ENCODE measurements at places on chromosomes 16 and 17. TPM values are rescaled to one million over a fixed set of nuclear protein-coding genes. Genes with fewer than 3 reads are reported as not detected.
A peak's percentile ranks its signal among the peaks of the same experiment; 100 is the strongest.

The ZFP1 gene
- 17.3 TPM for total RNA-seq

- no peak for DNase-seq
- H3K27me3 ChIP-seq, result no peaks in the 10 kb centered on the region
- H3K27ac ChIP-seq, result peak overlapping the region; percentile 44
- H3K4me1 ChIP-seq, result peaks cover 9% of the 10 kb centered on the region
- H3K4me3 ChIP-seq, result no peak overlapping the region
These were observed 58.7 kb downstream of the SOCS3 start for GRCh38 chr17:78300962-78301820.

DNA sequence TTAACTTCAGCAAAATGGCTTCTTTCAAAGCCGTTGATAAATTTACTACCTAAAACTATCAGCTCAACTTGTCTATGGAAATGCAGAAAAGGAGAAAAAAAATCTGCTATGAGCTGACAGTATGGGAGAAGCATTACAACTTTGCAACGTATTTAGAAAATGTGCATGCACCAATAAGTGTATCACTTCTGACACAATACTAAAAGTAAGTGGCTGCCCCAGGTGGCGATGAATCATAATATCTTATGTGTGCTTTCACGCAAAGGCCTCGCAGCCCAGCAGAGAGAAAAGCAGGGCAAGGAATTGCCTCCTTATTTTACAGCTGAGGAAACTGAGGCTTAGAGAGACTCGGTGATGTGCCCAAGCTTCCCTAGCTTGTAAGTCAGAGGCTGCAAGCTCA is 101.8 kb downstream of the SALL1 start:
- no peaks in the 10 kb centered on the region for H3K36me3 ChIP-seq
- DNase-seq, result no peak
- H3K4me1 ChIP-seq, result no peaks in the 10 kb centered on the region
- H3K4me3 ChIP-seq, result no peak overlapping the region

DNA sequence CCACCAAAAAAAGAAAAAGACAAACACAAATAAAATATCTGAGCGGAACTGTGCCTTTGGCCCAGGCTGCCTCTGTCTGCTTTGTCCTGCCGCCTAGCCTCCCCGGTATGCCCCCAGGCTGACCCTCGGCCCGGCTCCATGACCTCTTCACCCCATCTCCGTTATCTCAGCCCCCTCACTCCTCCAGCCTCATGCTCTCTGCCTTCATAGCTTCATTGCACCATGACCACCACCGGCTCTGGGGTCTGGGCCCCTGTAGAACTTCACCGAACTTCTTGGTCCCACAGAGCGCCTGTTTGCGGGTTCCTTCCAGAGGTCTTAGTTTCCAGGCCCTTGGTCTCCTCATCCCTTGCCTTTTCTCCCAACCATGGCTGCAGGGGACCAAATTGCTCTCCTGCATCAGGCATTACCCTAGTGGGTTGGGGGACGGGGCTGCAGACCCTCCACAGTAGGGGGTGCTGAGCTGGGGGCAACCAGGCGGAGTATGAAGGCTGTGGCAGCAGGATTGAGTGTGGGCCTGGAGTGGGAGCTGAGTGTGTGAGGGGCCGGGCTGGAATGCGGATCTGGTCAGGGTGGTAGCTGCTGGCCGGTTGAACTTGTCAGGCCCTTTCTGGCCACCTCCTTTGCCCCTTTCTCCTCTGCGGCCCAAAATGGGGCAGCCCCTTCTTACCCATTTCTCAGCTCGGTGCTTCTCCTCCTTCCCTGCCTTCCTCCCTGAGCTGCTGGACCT is 6.9 kb downstream of the HIRIP3 start:
- no peak for DNase-seq
- H3K4me1 ChIP-seq, result no peaks in the 10 kb centered on the region
- H3K27me3 ChIP-seq, result no peaks in the 10 kb centered on the region
- peaks cover 27% of the 10 kb centered on the region for H3K36me3 ChIP-seq
- no peak overlapping the region for H3K4me3 ChIP-seq

- H3K4me3 ChIP-seq, result no peak overlapping the region
- H3K27me3 ChIP-seq, result no peaks in the 10 kb centered on the region
- no peaks in the 10 kb centered on the region for H3K36me3 ChIP-seq
These were observed 39.4 kb downstream of the HS3ST3A1 start for GRCh38 chr17:13562271-13562800.

The NPIPA7 gene
- 13.7 TPM for total RNA-seq

GRCh38 chr17:30224419-30224960 is 11.0 kb downstream of the SLC6A4 start:
- no peaks in the 10 kb centered on the region for H3K4me1 ChIP-seq
- no peak for DNase-seq
- H3K27ac ChIP-seq, result no peak overlapping the region

DNA sequence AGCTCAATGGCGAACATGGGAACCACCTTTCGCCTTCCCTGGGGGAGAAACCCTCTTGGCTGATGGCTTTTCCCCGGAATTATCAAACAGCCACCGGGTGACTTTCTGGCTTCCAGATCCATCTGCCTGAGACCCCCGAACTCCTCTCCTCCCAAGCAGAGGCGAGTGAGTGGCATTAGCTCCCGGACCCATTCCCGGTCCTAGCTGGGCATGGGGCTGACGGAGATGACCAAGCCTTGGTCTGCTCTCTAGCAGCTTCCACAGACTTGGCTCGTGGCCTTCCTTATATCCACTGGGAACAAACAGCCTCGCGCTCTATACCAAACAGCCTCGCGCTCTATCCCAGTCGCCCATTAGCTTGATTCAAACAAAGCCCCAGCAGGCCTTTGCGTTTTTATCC is 62.4 kb downstream of the CCDC182 start:
- no peak overlapping the region for H3K4me3 ChIP-seq
- H3K36me3 ChIP-seq, result peaks cover 8% of the 10 kb centered on the region
- DNase-seq, result no peak

The STAT5A gene
- total RNA-seq, result 203 TPM

GRCh38 chr17:19935169-19935568 is 42.5 kb downstream of the AKAP10 start:
- DNase-seq, result no peak
- no peak overlapping the region for H3K27ac ChIP-seq
- peaks cover 28% of the 10 kb centered on the region for H3K36me3 ChIP-seq
- H3K4me3 ChIP-seq, result no peak overlapping the region

The IGF2BP1 gene
- total RNA-seq, result 0.97 TPM

GRCh38 chr16:77963185-77964044 is 58.9 kb upstream of the CLEC3A start:
- no peak for DNase-seq
- H3K4me1 ChIP-seq, result no peaks in the 10 kb centered on the region
- H3K27ac ChIP-seq, result no peak overlapping the region
- no peaks in the 10 kb centered on the region for H3K36me3 ChIP-seq
- H3K4me3 ChIP-seq, result no peak overlapping the region
- H3K27me3 ChIP-seq, result peaks cover 17% of the 10 kb centered on the region

GRCh38 chr16:70433458-70434103 is 5.3 kb downstream of the ST3GAL2 start:
- peaks cover 7% of the 10 kb centered on the region for H3K36me3 ChIP-seq
- peak overlapping the region; percentile 27 for H3K27ac ChIP-seq
- H3K4me1 ChIP-seq, result peaks cover 77% of the 10 kb centered on the region
- H3K27me3 ChIP-seq, result no peaks in the 10 kb centered on the region
- H3K4me3 ChIP-seq, result no peak overlapping the region
- no peak for DNase-seq

The RNF43 gene
- 1.0 TPM for total RNA-seq

- H3K4me1 ChIP-seq, result no peaks in the 10 kb centered on the region
- DNase-seq, result no peak
- H3K4me3 ChIP-seq, result no peak overlapping the region
- H3K27ac ChIP-seq, result no peak overlapping the region
- no peaks in the 10 kb centered on the region for H3K36me3 ChIP-seq
These were observed 2.3 kb upstream of the KCNJ16 start for GRCh38 chr17:70072546-70073309.

DNA sequence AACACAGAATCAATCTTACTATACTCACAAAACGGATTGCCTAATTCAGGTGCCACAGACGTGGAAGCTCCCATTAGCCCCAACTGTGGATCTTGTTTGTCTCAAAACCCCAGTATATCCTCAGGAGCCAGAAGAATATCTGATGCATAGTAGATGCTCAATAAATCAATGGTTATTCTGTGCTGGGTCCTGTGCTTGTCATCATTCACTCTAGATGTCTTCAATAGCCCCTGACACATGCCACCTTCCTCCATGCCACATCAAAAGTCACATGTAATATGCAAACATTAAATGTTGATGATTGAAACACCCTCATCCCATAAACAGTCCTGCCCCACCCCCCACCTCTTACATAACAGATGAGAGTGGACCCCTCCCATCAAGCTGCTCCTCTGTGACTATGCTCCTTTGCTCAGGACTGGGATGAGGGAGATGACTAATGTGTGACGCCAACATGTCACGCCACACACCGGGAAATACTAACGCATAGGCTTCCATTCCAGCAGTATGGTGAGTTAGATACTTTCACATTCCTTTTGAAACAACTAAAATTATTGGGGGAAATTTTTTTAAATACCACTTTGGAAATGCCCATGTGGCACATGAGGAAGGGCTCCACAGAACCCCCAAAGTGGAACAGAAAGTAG is 267.6 kb upstream of the SDK2 start:
- H3K27ac ChIP-seq, result no peak overlapping the region
- no peaks in the 10 kb centered on the region for H3K4me1 ChIP-seq
- H3K27me3 ChIP-seq, result peaks cover 16% of the 10 kb centered on the region
- H3K36me3 ChIP-seq, result peaks cover 5% of the 10 kb centered on the region
- H3K4me3 ChIP-seq, result no peak overlapping the region
- DNase-seq, result no peak

The CD79B gene
- total RNA-seq, result 28.0 TPM

The SSTR5 gene
- total RNA-seq, result not detected

DNA sequence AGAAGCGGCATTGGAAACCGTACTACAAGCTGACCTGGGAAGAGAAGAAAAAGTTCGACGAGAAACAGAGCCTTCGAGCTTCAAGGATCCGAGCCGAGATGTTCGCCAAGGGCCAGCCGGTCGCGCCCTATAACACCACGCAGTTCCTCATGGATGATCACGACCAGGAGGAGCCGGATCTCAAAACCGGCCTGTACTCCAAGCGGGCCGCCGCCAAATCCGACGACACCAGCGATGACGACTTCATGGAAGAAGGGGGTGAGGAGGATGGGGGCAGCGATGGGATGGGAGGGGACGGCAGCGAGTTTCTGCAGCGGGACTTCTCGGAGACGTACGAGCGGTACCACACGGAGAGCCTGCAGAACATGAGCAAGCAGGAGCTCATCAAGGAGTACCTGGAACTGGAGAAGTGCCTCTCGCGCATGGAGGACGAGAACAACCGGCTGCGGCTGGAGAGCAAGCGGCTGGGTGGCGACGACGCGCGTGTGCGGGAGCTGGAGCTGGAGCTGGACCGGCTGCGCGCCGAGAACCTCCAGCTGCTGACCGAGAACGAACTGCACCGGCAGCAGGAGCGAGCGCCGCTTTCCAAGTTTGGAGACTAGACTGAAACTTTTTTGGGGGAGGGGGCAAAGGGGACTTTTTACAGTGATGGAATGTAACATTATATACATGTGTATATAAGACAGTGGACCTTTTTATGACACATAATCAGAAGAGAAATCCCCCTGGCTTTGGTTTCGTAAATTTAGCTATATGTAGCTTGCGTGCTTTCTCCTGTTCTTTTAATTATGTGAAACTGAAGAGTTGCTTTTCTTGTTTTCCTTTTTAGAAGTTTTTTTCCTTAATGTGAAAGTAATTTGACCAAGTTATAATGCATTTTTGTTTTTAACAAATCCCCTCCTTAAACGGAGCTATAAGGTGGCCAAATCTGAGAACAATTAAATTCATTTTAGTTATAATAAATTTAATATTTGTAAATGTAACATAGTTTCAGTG is 1.7 kb downstream of the HEXIM1 start:
- H3K27ac ChIP-seq, result peak overlapping the region; percentile 100
- peaks cover 31% of the 10 kb centered on the region for H3K4me1 ChIP-seq
- no peaks in the 10 kb centered on the region for H3K27me3 ChIP-seq
- H3K4me3 ChIP-seq, result peak overlapping the region; percentile 99

DNA sequence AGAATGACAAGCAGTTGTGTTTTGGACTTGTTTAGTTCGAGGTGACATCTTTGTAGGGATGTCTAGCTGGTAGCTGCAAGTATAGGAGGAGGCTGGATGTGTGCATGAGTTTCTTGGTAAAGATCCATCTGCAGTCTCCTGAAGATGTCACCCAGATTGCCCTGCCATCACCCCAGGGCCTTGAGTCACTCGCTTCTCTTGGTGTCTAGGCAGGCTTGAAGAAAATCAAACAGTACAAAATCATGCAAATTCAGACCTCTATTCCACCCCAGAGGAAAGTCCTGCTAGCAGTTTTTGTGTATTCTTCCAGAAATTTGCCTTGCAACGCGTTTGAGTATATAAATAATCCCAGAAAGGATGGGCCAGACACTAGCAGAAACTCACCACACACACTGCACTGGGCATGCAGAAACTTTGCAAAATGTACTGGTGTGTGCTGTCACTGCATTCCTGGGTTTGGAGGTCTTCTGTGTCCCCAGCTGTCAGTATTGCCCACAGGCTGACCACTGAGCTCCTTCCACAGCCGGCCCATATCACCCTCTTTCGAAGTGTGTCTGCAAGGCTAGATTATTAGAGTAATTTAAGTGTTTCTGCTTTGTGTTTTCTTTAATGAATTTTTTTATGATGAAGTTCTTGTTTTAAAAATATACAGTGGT is 51.5 kb downstream of the TENT4B start:
- H3K27me3 ChIP-seq, result no peaks in the 10 kb centered on the region
- H3K27ac ChIP-seq, result no peak overlapping the region
- H3K4me3 ChIP-seq, result no peak overlapping the region

GRCh38 chr16:85523602-85524364 is 89.3 kb upstream of the GSE1 start:
- no peaks in the 10 kb centered on the region for H3K4me1 ChIP-seq
- H3K27me3 ChIP-seq, result no peaks in the 10 kb centered on the region
- H3K4me3 ChIP-seq, result no peak overlapping the region
- no peak for DNase-seq

Measured in activated CD4-positive, alpha-beta T cell treated with anti-CD3 and anti-CD28 coated beads for 36 hours (primary cell).